ENCODE measurements at places on chromosomes 6 and 20.

GRCh38 chr20:36572701-36573102 is 695 bp upstream of the TGIF2 start:
- no peak for DNase-seq

DNA sequence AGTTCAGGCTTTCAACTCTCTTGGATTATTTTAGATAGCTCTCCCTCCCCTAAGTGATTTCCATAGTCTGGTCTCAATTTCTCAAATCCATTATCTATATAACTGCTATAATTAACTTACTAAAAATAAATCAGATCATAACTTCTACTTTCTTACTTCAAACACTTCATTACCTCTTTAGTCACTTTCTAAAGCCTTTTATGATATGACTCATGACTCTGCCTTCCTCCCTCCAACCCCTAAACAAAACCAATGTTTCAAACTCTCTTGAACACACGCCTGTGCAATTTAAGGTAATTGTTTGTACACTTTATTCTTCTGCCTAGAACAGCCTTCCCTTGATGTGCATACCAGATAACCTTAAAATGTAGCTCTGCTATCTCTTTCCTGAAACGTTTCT is 100.5 kb downstream of the LMBRD1 start:
- no peak for DNase-seq

DNA sequence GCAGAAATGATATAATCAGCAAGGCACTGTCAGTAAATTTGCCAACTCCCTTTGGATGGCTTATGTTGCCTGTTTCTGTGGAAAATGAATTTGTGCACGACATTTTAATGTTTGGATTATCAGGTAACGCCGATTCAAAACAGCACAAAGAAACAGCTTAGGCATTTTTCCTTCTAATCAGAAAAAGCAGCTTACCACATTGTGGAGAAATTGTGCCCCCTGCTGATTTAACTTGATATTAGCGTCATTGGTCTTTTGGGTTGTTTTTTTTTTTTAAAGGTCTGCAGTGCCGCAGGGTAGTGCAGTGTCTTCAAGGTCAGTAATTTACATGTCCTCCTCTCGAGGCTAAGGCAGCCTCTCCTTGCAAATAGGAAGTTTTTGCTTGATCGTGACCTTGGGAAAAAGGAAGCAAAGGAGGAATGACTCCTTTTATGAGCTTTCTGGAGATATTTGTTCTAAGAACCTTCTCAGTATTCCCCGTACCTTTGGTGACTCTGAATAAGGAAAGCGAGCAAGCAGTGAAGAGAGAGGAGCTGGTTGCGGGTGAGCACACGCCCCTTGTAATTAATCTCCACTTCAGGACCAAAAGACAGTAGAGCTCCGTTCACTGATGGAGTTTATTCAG is 79.1 kb downstream of the ELOVL4 start:
- peak; percentile 81 for DNase-seq

DNA sequence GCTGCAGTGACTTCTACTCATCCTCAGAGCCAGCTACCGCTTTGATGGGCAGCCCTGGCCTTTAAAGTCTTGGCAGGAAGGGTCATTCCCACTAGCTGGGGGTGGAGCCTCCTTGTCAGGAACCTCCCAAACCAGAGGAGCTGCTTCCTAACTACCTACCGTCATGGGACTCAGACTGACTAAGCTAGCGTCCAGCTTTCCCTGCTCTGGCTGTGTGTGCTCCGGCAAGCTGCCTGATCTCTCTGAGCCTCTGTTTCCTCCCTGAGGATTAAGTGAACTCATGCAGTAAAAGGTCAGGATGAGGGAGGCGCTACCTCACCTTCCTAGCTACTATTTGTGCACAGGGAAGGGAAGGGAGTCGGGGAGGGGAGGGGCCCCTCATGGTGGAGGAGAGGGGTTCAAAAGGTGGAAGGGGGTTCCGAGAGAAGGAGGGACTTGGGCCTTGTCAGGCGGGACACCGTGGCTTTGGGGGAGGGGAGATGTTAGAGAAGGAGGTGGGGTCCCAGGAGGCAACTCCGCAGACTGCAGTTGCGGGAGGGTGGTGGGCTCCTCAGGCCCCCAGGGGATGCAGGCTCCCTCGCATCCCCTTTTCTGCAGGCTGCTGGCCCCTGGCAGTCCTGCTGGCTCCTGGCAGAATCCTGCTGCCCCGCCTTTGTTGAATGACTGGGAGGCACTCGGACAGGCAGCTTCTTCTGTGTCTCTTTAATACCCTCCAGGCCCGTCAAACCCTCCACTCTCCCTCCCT is 9.8 kb downstream of the DUSP15 start:
- DNase-seq: no peak

DNA sequence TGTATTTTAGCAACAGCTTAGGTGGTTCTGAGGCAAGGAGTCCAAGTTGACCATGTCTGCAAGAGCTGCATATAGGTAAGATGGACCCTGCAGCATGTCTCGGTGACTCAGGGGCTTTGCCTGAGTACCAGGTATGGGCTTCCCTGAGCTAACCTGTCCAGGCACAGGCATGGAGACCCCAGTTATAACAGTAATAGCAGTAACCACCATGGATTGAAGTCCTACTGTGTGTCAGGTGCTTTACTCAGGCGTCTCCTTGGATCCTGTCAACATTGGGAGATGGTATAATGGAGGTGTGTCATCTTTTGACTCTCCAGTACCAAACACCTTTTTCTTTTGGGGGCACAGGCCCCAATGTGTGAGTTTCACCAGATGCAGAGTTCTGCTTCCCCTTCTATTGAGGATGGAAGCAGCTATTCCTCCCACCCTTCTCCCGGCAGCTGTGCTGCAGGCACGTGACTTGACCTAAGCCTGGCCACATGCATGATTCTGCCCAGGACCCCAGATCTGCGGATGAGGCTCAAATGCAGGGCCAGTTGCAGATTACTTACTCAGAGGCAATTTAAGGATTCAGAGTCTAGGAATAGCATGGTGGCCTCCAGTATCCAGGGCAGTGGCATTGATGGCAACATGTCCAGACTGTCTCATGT is 13.8 kb downstream of the TREM1 start:
- DNase-seq: no peak

DNA sequence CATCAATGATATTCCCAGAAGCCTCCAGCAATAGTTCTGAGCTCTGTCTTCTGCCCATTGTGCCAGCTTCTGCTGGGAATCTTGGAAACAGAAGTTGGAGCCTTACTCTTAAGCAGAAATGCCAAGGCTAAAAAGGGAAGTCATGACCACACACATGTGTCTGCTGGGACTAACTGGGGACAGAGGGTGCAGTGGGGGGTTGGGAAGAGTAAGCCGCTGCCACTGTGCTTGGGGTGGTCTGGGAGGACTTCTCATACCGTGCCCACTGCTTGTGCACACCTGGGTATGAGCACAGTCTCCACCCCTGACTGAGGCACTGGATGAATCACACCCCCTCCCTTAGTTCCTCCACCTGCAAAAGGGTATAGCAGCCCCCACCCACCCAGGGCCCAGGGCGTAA is 90.7 kb downstream of the CDC5L start:
- no peak for DNase-seq

DNA sequence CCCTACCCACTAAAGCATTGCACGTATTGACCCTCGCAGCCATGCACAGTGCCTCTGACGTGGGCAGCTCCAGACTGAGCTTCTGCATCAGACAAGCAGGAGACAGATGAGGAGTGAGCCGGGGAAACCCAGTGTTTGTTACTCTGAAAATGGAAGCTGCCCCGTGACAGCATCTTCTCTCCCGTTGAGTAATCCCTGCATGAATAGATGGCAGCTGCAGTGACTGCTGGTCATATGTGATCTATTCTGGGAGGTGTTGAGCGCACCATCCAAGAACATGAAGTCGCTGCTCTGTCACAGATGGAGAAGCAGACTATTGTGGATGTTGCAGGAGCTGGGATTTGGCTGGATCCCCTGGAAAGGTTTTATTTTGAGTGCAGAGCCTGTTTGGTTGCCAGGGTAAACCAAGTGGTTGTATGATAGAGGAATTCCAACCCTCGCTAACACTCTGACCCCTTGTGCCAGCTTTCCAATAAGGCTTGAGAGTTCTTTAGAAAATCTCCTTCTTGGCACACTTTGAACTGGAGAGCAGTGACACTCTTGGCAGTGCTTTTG is 242.2 kb downstream of the NRN1 start:
- DNase-seq: no peak

All from endothelial cell of umbilical vein (primary cell).